Hepatocyte (in vitro differentiated cells): ENCODE measurements at places on chromosomes 7 and 10. TPM values are rescaled to one million over a fixed set of nuclear protein-coding genes. Genes with fewer than 3 reads are reported as not detected.
A peak's percentile ranks its signal among the peaks of the same experiment; 100 is the strongest.

The CCSER2 gene
- polyA plus RNA-seq, result 28.7 and 39.7 TPM in 2 replicates

The FAM241B gene
- polyA plus RNA-seq, result 13.7 and 14.7 TPM in 2 replicates

The BTBD16 gene
- polyA plus RNA-seq, result 0.24 and 0.74 TPM in 2 replicates

The SUGCT gene
- polyA plus RNA-seq, result 5.0 and 5.1 TPM in 2 replicates

DNA sequence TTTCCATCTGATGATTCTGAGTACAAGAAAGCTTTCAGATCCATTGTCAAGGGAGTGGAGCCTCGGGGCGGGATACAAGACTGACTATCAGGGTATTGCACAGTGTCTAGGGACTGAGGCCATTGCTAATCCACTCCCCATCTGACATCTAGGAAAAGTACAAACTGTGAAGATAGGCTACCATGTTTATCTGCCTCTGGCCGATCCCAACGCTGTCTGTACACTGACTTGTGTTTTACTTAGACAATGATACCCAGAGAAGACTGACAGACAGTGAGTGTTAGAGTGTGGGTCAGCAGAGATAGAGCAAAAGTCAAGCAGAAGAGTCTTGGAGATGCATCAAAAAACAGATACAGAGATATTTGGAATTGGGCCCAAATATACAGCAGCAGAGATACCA is 3.1 kb upstream of the SLC13A4 start:
- no peak for DNase-seq

DNA sequence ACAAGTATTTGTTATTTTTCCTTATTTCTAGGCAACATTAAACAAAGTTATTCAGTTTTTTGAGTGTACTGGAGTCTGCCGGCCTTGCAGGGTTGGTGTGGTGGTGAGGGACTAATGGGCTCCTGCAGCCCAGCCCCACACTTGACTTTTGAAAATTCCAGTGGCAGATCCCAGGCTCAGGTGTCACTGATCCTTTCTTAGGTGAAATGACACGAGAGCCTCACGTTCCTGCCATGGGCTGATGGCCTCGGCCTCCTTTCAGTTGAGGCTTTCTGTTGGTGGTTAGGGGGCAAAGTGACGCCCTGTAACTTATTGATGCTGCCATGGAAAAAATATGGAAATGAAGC is 117.9 kb downstream of the NKX6-2 start:
- DNase-seq, result no peak

DNA sequence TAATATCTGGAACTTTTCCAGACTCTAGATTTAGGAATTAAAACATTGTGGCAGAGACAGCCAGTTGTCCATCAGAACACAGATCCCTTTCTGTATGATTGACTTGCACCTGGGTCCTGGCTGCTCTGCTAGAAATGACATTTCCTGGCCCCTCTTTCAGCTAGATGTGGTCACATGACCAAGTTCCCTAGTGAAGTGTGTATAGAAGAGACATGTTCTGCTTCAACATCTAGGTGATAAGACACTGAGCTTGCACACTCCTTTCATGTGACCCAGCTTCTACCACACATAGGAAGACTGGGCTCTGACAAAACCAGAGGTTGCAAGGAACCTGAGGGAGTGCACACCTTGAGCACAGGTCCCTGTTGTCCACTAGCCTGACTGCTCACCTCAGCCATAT is 22.8 kb upstream of the DYNC1I1 start:
- no peak for DNase-seq

DNA sequence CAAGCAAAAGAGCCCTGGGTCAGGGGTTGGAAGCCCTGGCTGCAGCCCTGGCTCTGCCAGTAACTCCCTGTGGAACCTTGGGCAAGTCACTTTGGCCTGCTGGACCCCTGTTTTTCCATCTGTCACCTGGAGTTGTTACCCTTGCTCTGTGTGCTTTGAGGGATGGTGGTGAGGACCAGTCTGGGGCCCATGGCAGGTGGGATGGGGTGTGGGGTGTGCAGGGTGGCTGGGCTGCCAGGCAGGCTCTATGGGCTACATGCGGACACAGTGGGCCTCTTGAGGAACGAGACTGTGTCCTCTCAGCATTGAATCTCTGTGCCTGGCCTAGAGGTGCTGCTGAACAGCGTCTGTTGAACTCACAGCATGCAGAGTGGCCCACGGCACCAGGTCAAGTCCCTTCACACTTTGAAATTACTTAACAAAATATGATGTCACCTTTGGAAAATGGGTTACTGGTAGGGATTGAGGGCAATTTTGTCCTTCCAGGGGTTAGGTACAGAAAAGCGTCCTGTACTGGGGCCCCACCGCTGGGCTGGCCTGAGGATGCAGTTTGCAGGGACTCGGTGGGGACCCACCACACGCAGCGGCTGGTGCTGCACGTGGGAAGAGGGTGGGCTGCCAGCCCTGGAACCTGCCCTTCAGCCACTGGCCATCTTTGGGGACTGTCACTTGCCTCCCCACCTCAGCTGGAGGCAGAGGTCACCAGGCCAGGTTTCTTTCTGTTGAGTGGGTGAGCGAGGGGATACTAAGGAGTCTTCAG is 45.3 kb downstream of the PRF1 start:
- DNase-seq, result no peak

GRCh38 chr10:68333058-68333395 is 299 bp upstream of the PBLD start:
- no peak for DNase-seq

DNA sequence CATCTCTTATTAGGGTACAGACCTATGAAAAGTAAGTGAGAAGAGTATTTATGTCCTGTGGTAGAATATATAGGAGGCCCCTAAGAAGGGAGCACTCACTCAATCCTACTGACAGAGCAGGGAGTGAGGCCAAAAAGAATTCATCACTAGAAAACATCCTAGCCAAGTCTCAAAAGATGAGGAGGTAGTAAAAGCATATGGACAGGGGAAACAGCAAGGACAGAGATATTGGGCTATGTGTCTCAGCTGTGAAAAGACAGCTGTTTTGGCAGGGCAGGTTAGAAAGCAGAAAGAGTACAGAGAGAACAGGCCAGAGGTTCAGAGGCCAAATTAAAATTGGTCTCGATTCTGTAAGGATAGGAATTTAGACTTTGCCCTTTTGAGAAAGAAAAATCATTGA is 548.3 kb upstream of the ANKRD30A start:
- DNase-seq, result no peak

DNA sequence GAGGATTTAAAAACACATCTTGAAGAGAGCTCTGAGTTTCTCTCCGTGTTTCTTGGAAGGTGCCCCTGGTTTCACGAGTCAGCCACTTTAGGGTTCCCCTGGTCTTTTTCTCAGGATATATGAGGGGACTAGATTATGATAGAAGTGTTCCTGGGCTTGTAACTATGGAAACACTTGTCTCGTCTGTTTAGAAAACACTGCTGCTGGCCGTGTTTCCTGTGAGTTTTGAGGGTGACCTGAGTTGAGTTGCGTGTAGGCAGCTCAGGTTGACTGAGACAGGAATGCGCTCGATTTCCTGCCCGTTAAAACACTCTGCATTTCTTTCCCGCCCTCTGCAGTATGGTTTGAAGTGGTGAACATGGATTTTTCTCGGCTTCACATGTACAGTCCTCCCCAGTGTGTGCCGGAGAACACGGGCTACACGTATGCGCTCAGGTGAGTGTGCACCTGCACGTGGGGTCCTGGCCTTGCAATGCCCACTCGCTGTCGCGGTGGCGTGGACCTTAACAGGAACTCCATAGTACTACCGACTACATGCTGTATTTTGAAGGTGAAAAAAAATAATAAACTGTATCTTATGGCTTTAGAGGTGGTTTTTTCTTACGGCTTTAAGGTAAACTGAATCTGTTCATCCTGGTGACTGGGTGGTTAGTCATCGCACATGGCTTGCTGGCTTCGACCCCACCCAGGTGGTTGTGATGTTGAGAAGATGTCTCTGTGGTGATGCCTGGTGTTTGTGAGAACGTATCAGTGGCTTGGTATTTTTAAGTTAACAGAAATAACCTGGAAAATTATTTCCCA is at the start of gene SUN1:
Gene SUN1, plus strand, starts transcription at position 310 of the 801 bp plus-strand sequence. Its CDS starts 49 bp downstream, at position 359.
- DNase-seq, result peak; percentile 63

DNA sequence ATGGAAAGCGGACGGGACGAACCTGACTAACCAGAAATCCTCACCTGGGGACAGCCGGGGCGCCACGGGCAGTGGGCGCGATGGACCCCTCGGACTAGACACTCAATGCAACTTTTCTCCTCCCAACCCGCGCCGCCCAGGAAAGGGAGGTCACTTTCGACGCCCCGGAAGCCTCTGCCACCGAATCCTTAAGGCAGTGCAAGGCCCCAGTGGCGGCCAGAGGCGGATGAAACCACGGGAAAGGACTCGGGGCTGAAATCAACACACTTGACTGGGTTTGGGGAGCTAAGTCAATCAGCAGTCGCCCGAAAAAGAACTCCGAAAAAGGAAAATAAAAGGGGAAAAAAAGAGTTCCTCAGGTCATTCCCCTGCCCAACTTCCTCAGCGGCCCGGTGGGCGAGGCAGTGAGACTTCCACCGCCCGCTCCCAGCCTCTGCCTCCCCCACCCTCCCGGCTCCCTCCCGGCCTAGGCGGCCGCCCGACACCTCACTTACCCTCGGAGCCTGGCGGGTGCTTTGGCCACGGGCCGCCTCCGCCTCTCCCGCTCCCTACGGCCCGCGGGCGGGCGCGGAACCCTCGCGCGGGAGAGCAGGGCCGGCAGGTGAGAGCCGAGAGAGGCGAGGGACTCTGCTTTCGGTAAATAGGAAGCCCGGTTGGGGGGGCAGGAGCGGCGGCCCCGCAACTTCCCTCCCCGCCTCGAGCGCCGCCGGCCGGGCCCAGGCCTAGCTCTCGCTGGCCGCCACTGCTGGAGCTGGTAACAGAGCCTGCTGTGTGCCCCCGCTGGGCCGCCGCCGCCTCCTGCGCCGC is 518 bp downstream of the WAPL start:
- peak; percentile 74 for DNase-seq

DNA sequence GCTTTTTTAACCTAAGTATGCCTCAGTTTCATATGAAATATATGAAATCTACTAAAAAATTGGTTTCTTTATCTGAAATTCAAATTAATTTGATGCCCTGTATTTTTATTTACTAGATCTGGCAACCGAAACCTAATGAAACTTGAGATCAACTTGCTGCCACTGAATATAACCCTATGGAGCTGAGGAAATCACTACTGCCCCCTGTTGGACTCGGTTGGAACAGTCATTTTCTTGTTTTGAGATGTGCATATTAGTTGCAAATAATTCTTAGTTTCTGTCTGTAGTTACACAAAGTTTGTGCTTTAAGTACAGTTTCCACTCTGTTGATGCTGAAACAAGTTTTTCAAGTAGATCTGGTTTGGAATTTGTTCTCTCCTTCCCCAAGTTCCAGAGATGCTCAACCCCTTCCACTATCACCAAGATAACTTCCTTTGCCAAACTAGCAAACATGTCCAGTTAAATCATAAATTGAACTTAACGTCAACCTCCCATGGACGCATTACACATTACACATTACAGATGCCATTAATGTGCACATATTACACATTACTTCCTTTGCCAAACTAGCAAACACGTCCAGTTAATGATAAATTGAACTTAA is 22.2 kb upstream of the EXOC4 start:
- peak; percentile 53 for DNase-seq

GRCh38 chr7:116781584-116781983 is 80.8 kb upstream of the CAPZA2 start:
- no peak for DNase-seq

- no peak for DNase-seq
Observed at GRCh38 chr10:12098966-12099365, 30.2 kb downstream of the DHTKD1 start.

- DNase-seq, result no peak
Observed at GRCh38 chr10:112509558-112510291, 62.7 kb downstream of the VTI1A start.
